ENCODE measurements at places on chromosomes 1 and 21. TPM values are rescaled to one million over a fixed set of nuclear protein-coding genes. Genes with fewer than 3 reads are reported as not detected.

GRCh38 chr1:156160743-156161171 is 7.4 kb downstream of the SEMA4A start:
- peak; percentile 94 for DNase-seq

DNA sequence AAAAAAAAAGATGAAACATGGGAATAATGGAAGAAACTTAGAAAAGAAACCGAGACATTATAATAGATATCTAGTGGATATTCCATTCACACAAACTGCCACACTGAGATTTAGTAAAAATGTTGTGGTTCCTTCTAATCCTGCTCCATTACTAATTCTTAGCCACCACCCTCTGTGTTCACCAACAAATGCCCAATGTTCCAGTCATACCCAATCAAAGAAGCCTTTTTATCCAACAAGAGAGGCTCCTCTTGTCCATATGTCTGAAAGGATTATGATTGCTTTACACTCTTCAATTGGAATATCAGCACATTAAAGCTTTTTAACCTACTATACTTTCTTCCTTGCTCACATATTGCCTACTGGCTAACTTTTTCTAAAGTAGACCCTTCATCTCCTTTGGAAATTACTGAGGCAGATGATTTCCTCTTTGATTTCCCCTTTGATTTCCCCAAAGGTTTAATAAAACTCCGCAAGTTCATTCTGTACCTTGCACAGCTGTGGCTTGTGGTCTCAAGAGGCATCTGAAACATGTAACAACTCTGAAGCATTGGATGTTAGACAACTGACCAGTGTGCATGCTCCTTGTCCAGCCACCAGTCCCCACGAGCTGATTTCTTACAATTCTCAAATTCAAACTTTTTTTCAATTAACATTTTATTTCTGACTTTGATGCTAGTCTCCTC is 305.6 kb upstream of the LYPLAL1 start:
- DNase-seq, result no peak

- DNase-seq, result no peak
These were observed 79.2 kb downstream of the NTNG1 start for GRCh38 chr1:107220036-107220435.

DNA sequence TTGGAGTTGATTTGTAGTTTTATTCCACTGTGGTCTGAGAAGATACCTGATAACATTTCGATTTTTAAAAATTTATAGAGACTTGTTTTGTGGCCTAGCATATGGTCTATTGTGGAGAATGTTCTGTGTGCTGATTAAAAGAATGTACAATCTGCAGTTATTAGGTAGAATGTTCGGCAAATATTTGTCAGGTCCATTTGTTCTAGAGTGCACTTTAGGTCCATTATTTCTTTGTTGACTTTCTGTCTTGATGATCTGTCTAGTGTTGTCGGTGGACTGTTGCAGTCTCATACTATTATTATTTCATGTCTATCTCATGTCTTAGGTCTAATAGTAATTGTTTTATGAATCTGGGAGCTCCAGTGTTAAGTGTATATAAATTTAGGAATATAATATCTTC is 116.8 kb downstream of the NME7 start:
- DNase-seq, result no peak

- DNase-seq, result no peak
These were observed 8.1 kb downstream of the POFUT2 start for GRCh38 chr21:45279446-45280177.

- DNase-seq, result no peak
These were observed 143.9 kb downstream of the HS2ST1 start for GRCh38 chr1:87058343-87058649.

The B3GALT2 gene
- 14.6 TPM for polyA plus RNA-seq
